ENCODE measurements at places on chromosomes 4 and X. TPM values are rescaled to one million over a fixed set of nuclear protein-coding genes. Genes with fewer than 3 reads are reported as not detected.
A peak's percentile ranks its signal among the peaks of the same experiment; 100 is the strongest.

GRCh38 chr4:157895205-157895604, 277.6 kb downstream of the GASK1B start:
- peak; percentile 3 for DNase-seq

DNA sequence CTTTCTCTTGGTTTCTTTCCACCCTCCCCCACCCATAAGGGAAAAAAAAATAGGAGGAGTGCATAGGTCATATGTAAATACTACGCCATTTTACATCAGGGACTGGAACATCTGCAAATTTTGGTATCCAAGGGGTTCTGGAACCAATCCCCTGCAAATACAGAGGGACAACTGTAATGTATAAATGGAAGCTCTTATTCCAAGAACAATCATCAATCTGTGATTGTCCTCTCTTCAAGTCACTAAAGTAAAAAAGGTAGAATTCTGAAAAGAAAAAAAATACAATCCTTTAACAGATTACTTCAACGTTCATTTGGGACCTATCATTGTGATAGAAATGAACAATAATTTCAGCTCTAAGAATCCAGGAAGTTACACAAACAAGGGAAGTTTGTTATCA, 13.6 kb downstream of the PPA2 start:
- DNase-seq, result no peak

- no peak for DNase-seq
Measured at GRCh38 chrX:112672788-112673560, 6.8 kb downstream of the LHFPL1 start.

- DNase-seq, result no peak
Measured at GRCh38 chr4:106993827-106994226, 42.3 kb downstream of the DKK2 start.

GRCh38 chrX:153673428-153674218, at the start of gene PNCK:
TSS of gene PNCK (minus strand) at chrX:153673813. CDS start at chrX:153673076, 737 bp downstream.
- no peak for DNase-seq

GRCh38 chr4:111793433-111794091, 351.7 kb upstream of the FAM241A start:
- DNase-seq, result no peak

DNA sequence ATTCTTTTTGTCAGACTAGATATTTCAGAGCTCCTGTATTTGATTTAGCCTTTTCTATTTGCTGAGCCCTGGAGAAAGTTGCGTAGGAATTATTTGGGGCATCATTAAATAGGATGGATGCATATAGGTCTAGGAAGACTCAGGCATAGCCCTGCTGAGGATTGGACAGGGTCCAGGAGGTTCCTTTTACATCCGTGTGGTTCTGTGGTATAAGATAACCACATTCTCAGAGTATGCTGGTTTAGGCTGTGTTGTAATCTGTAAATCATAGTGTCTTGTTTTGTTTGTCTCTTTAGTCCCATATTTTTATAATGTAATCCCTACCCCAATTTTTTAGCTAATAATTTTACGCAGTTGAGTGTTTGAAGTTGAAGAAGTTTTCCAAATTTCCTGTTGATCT, 513.7 kb downstream of the RPA4 start:
- DNase-seq, result no peak

DNA sequence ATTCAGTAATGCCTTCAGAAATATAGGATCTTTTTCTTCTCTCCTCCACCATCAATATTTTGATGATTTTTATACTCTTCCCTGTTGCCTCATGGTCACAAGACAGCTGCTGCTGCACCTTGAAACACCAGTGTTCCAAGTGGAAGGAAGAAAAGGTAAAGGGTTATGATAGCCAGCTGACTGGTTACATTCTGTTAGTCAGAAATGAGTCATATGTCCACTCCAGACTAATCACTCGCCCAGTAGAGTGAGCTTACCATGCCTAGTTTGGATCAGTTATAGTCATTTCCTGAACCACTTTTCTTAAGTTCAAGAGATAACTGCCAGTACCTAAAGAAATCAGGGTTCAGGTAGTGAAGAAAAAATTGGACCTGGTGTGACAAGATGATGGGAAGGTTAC, 532.3 kb upstream of the SMIM31 start:
- peak; percentile 6 for DNase-seq

DNA sequence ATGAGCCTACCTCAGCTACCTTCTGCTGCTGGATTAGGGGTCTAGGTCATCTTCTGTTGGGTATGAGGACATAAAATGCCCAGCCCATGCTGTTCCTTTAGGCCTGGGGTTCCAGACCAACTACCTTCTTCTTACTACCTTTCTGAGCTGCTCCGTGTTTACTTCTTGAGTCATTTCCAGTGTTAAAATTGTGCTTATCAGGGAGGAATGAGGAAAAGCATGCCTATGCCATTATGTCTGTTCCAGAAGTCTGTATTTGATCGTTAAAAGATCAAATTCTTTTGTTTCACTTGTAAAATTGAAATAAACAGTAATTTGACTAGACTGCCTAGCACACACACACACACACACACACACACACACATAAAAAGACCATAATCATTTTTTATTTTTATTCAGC, 1912.7 kb upstream of the TENM3 start:
- no peak for DNase-seq

DNA sequence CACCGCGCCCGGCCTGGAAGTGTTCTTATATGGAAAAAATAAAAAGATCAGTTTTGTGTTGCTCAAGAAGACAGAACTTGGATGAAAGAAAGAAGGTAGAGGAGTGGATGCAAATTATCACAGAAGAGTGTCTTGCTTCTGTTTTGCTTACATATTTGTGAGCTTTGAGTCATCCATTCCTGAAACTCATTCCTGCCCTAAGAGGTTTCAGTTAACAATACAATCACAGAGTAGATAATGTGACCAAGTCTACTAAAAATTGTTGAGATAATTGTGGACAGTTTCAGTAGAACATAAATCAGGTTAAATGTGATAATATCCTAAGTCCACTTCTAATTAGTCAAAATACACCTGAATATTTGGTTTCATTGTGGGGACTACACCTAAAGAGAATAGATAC, 26.4 kb upstream of the LRCH2 start:
- no peak for DNase-seq

DNA sequence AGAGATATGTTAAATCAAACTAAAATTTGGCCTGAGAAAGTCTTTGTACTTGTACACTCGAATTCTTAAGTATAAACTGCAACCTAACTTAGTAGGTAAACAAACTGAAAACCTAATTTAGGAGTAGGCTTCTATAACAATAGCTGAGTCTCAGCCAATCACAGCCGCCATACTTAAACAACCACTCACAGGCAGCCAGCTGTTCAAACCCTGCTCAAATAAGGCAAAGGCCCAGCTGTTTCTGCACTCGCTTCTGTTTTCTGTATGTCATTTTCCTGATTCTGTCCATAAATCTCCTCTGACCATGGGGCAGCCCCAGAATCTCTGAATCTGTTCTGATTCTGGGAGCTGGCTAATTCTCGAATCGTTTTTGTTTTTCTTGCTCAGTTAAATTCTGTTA, 7.8 kb upstream of the PLS3 start:
- DNase-seq, result peak; percentile 18

- no peak for DNase-seq
Measured at GRCh38 chr4:119632216-119632615, 3.6 kb upstream of the PDE5A start.

GRCh38 chr4:24858026-24858425, 54.8 kb downstream of the CCDC149 start:
- DNase-seq, result peak; percentile 61

GRCh38 chr4:15956179-15956850, 6.7 kb downstream of the FGFBP2 start:
- peak; percentile 81 for DNase-seq

GRCh38 chr4:105276361-105277104, 129.9 kb downstream of the TET2 start:
- no peak for DNase-seq

DNA sequence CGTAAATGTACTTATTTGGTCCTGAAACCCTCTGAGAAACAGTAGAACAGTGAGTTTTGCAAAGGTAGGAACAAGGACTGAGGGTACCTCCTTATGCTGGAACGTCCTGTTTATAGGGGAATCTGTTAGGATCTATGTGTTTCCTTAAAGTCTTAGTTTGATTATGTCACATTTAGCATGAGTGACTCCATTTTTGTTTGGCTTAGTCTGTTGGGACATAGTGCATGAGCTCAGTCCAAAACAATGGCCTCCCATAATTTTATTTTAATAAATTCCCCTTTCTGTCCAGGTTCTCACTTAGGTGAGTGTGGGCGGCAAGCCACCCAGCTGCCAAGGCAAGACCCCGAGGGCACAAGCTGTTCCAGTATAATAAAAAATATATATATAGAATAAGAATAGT, 27.7 kb downstream of the HTT-AS start:
- no peak for DNase-seq

GRCh38 chrX:38126179-38126578, 94.5 kb downstream of the SRPX start:
- DNase-seq, result no peak

- DNase-seq, result no peak
Measured at GRCh38 chrX:13836575-13836974, 19.7 kb upstream of the GPM6B start.

DNA sequence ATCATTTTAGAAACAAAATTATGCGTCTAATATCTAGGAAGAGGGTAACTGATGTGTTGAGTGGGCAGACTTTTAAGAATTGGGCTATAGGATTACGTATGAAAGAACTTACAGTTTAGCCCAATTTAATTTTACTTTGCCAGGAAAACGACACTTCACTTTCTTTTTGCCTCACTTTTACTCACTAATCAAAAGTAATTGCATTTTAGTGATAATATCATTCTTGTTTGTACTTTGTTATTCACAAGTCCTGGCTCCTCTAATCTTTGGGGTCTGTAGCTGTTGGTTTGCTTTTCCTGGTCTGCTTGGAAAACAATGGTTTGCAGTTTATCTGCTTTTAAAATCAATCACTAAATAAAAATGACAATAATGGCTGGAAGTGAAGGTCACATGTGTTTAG, 2.9 kb upstream of the ARX start:
- no peak for DNase-seq

DNA sequence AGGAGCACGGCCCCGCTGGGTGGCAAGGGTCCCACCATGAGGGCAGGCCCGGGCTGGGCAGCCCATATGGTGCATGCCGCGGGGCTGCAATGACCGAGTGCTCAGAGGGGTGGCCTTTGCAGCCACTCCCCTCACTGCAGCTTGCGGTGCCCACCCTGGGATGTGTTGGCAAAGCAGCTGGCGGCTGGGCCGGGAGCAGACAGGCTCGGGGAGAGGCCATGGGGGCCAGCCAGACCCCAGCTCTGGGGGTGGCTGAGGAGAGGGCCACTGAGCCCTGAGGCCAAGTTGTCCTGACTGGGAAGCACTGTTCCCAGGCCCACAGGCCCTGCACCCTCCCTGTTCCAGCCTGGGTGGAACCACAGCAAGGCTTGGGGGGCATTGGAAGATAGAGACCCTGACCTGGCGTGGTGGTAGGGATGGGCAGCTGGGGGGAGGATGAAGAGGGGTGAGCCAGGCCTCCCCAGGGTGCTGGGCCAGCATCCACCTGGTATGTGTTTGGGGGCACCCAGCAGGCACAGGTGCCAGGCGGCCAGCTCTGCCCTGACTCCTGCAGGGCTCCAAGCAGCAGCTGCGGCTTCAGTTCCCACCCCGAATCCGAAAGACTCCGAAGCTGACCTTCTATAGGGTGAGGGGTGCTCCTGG, 18.4 kb upstream of the RNF4 start:
- no peak for DNase-seq

GRCh38 chr4:161249779-161250440, 913.9 kb downstream of the FSTL5 start:
- DNase-seq, result peak; percentile 82

DNA sequence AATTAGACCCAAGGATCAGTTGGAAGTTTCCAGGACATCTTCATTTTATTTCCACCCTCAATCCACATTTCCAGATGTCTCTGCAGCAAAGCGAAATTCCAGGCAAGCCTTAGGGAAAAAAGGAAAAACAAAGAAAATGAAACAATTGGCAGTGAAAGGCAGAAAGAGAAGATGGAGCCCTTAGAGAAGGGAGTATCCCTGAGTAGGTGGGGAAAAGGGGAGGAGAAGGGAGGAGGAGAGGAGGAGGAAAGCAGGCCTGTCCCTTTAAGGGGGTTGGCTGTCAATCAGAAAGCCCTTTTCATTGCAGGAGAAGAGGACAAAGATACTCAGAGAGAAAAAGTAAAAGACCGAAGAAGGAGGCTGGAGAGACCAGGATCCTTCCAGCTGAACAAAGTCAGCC, at the start of gene PLP1:
Gene PLP1, plus strand, starts transcription at position 295 of the 400 bp plus-strand sequence. CDS start 156 bp downstream, outside the sequence.
- no peak for DNase-seq

DNA sequence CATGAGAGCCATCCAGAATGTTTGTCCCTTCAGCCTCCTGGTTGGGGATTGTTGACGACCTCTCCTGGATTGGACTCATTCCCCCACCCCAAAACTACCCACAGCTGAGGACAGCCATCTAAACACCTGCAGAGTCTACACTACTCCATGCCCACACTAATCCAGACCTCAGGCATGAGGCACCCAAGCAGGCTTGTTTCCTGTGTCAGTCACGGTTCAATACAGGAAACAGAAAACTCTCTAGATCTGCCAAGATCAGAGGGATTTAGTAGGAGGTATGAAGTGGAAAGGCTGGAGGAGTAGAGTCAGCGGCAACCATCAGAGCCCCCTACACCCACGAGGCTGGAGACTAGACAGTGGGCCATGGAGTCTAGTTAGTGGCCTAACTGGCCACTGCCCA, 37.7 kb downstream of the HAND2 start:
- no peak for DNase-seq

- DNase-seq, result no peak
Measured at GRCh38 chrX:45795546-45795945, 594.9 kb upstream of the DIPK2B start.

DNA sequence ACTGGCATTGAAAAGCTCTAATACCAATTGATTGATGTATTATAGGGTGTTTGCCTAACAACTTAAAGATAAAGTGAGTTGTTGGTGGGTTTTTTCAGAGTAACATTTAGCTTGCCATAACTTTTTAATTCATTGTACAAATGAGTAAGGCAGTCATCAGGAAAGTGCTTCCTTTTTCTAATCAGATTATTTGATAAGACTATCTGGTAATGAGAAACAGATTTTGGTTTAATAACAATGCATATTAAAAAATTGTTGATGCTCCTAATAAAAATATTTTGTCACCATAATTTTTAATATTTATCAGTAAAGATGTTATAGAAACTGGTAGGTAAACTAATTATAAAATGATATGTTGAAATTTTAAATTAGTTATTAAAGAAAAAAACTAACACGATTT, 51.3 kb downstream of the BLTP1 start:
- DNase-seq, result no peak

Gene MSANTD1
- 0.57 TPM for total RNA-seq

Gene SRPX
- total RNA-seq, result 43.2 TPM

Gene TMEM150C
- total RNA-seq, result 1.5 TPM

Gene RTL5
- total RNA-seq, result 1.1 TPM

Gene CT47B1
- total RNA-seq, result not detected

Gene GPRASP1
- 1.8 TPM for total RNA-seq

Gene DRP2
- total RNA-seq, result 14.9 TPM

Gene LGI2
- total RNA-seq, result not detected

Gene RAB9B
- total RNA-seq, result 2.1 TPM

Measured in myocyte (in vitro differentiated cells).